CD8-positive, alpha-beta memory T cell (primary cell): ENCODE measurements at places on chromosomes 16 and 17.

DNA sequence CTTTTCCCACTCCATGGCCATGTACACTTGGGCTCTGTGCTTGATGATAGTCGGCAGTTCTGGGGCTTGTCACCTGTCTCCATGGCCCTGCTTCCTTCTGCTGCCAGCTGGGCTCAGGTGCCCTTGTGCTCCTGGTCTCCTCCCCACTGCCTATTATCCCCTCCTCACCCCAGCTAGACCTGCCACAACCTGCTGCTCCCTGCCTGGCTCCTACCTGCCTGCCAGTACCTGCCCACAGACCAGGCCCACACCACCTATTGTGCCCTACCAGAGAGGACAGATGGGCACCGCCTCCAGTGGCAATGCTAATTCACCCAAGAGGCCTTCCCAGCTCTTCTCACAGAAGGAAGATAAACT lies 538 bp upstream of the RAPGEFL1 start:
- no peak for DNase-seq

DNA sequence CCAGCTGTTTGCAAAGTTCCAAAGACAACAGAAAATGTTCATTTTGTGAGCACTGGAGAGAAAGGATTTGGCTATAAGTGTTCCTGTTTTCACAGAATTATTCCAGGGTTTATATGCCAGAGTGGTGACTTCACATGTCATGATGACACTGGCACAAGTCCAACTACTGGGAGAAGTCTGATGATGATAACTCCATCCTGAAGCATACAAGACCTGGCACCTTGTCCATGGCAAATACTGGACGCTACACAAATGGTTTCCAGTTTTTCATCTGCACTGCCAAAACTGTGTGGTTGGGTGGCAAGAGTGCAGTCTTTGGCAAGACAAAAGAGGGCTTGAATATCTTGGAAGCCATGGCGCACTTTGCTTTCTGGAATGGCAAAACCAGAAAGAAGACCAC lies 385.0 kb downstream of the CDH11 start:
- no peak for DNase-seq

- DNase-seq, result no peak
These were observed 37.2 kb downstream of the SIAH1 start for GRCh38 chr16:48347980-48348379.

DNA sequence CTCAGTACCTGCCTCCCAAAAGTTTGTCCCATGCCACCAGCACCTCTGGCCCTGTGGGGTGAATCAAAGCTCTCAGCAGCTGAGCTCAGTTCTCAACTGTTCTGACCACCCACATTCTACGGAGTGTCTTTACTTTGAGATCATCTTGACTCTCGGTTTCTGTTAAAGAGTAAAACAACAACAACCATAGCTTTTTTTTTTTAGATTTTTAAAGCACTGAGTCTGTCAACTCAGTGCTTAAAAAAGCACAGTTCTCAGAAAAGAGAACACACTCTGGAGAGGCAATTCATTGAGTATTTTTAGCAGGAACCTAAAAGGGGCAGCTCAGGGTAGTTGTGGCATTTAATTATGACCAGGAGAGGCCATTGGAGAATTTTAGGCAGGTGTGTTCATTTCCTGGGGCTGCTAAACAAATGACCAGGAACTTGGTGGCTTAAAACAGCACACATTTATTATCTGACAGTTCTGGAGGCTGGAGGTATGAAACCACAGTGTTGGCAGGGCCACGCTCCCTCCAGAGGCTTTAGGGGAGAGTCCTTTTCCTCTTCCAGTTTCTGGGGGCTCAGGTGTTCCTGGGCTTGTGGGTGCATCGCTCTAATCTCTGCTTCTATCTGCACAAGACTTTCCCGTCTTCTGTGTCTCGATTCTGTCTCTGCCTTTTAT lies 6.7 kb upstream of the WFIKKN2 start:
- peak; percentile 8 for DNase-seq

- DNase-seq, result no peak
These were observed 15.1 kb downstream of the ZNF267 start for GRCh38 chr16:31888735-31889134.

DNA sequence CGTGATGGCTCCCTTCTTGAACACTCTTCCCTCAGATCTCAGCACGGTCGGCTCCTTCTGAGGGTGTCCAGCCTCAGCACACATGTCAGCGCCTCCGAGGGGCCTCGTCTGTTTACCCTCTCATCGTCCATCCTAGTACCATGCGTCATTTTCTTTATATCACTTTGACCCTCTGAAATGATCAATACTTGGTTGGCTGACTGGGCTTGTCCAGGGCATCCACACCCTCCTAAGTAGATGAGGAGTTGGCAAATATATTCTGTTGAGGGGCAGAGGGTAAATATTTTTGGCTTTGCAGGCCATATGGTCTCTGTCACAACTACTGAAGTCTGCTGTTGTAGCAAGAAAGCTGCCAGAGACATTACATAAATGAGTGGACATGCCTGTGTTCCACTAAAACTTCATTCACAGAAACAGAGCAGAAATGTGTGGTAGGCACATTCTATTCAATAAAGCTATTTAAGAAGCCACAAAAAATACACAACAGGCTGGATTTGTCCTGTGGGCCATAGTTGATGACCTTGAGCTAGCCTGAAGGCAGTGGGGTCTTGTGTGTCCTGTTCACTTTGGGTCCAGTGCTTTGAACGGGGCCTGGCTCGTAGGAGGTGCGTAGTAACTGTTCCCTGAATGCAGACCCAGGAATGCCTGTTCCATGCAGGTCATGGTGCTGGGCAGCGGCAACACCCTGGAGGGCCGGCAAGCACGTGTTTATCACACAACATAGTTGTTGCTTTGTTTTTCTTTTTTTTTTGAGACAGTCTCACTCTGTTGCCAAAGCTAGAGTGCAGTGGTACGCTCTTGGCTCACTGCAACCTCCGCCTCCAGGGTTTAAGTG lies 185.8 kb downstream of the SNX29 start:
- DNase-seq, result no peak

- no peak for DNase-seq
These were observed 5.5 kb downstream of the KNOP1 start for GRCh38 chr16:19712418-19713058.

DNA sequence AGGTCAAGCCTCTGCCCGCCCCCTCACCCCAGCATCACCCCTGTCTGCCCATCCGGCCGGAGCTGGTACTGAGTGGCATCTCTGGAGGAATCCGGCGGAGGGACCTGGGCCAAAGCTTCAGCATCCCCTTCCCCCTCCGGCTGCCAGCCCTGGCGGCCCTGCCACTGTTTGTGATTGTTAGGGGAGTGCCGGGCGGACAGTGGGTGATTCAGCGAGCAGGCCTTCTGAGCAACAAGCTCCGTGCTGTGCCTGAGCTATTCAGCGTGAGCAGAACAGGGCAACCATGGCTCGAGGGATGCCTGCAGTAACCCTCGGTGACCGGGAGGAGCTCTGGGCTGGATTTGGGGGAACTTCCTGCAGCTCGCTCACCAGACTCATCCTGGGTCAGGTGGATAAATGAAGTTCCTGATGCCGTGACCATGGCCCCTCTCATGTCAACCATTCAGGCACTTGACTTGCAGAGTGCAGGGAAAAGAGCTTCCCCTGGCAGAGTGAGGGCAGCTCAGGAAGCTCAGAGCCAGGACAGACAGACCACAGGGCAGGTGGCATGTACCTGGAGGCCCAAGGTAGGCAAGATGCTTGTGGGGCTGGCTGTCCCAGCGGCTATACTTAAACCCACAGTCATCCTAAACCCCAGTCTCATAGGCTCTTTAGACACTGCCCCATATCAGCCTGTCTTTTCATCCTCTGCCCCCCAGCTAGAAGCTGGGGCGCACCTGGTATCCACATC lies 24.3 kb upstream of the MLKL start:
- no peak for DNase-seq

- no peak for DNase-seq
These were observed 439.5 kb downstream of the WWOX start for GRCh38 chr16:78538919-78539318.

DNA sequence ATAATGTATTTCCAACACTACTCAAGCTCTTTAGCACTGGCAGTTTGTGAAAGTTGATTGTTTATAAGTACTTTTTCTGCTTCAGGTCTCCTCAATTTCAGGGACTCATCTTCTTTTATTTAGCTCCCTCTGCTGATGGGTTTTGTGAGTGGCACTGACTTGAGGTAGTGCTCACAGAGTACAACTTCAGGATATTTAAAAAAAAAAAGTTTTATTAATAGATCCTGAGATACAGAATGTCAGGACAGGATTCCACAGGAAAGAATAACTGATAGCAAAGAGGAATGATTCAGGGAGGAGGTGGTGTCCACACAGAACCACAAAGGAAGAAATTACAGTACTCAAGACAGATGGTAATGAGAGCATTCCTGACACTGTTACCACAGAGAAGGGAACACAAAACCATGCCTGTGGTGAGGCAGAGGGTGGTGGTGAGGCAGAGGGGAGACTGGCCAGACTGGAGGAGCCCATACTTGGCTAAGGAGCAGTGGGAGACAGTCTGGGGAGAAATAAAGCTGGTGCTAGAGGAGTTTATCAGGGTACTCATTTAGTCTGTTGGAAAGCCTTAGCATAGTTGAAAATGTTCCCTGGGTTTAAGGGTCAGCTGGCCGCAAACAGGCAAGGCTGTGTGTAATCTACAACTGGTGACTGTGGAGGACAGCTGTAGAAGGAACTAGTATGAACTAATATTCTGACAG lies 63.7 kb downstream of the SPAG9 start:
- peak; percentile 40 for DNase-seq

DNA sequence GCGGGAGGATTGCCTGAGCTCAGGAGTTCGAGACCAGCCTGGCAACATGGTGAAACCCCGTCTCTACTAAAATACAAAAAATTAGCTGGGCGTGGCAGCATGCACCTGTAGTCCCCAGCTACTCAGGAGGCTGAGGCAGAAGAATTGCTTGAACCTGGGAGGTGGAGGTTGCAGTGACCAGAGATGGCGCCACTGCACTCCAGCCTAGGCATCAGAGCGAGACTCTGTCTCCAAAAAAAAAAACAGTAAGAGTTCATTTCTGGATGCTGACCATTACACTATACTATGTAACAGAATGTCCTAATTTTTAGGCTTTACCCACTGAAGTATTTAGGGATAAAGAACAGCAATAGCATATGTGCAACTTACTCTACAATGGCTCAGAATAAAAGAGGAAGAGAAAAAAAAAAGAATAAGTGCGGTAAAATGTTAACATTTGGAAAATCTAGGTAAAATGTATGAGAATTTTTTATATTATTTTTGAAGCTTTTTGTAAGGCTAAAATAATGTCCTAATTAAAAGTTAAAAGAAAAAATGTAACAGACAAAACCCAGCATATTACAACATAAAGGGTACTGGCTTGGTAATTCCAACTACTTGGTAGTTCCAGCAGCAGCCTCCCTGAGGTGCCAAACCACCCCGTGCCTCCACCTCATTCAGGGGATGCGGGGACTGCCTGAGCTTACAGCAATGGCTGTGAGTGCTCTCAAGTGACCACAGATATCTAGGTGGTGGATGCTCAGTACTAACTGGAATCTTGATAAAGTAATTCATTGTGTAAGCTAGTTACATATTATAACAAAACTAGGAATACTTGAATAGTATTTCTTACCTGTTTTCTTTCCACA lies 10.9 kb downstream of the COPS3 start:
- no peak for DNase-seq

DNA sequence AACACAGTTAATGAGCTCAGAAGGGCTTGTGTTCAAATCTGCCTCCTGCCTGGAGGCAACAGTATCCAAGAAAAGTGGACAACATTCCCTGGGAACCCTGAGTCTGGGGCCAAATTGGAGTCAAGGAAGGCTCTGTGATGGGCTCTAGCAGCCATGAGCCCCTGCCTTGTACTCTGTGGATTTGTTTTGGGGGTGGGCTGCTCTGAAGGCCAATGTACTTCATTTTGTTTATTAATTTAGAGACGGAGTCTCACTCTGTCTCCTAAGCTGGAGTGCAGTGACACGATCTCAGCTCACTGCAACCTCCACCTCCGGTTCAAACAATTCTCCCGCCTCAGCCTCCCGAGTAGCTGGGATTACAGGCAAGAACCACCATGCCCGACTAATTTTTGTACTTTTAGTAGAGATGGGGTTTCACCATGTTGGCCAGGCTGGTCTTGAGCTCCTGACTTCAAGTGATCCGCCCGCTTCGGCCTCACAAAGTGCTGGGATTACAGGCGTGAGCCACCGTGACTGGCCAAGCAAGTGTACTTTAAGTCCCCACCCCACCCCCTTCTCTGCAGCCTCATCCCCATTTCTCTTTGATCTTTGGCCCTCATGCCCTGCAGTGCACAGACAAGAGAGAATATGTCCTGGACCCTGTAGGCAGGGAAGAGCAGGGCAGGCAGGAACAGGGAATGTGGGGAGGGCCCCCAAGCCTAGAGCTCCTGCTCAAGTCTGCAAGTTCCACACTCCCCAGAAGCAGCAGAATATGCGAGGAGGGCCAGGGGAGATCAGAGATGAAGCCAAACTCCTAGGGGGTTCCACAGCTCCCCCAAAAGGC lies 2.7 kb upstream of the GIP start:
- DNase-seq, result no peak

DNA sequence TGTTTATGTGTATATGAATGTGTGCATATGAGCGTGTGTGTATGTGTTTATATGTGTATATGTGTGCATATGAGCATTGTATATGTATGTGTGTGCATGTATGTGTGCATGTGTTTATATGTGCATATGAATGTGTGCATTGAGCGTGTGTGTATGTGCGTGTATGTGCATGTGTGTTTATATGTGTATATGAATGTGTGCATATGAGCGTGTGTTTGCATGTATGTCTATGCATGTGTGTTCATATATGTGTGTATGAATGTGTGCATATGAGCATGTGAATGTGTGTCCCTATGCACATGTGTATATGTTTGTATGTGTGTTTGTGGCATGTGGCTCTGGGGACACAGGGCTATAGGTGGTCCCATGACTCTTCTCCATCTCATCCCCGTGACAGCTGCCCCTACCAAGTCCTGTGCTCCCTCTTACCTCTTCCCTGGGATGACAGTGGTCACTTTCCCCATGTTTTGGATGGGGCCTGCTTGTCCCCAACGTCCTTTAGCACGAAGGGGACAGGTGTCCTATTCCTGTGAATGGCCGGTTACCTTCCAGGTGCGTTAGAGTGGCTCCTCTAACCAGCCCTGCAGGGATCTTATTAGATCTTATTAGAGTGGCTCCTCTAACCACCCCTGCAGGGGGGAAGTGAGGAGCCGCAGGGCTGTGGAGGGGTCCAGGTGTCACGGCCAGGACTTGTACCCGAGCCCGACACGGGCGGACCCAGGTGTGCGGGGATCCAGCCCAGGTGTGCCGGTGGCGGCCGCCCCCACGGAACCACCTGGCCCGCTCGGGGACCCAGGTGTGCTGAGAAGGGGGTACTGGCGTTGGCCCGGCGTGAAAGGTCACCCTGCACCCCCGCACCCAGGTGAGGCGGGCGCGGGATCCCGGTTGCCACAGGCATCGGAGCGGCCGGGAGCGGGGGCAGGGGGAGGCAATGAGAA lies 105.6 kb downstream of the SEC14L1 start:
- no peak for DNase-seq

- peak; percentile 48 for DNase-seq
These were observed 1.6 kb downstream of the HOXB2 start for GRCh38 chr17:48543107-48543853.

GRCh38 chr17:30472238-30472890 lies 4.8 kb upstream of the GOSR1 start:
- no peak for DNase-seq
